GM13976 (cell line): ENCODE measurements at places on chromosomes 1 and 21.

DNA sequence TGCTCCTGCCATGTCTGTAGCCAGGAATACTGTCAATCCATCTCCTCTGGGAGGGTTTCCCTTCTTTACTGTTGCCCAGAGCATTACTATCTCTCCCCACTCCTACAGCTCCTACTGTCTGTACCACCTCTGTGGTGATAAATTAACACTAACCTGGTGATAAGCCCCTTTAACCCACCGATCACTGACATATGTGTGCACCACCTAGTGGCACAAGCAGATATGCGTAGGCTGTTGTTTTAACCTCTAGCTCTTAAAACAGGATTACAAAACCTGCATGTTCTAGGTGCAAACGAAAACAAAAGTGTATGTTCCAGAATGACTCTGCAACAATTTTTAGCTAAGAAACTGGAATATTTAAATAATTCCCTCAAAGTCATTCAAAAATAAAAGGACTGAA is 93.9 kb upstream of the BEND5 start:
- no peak for DNase-seq

DNA sequence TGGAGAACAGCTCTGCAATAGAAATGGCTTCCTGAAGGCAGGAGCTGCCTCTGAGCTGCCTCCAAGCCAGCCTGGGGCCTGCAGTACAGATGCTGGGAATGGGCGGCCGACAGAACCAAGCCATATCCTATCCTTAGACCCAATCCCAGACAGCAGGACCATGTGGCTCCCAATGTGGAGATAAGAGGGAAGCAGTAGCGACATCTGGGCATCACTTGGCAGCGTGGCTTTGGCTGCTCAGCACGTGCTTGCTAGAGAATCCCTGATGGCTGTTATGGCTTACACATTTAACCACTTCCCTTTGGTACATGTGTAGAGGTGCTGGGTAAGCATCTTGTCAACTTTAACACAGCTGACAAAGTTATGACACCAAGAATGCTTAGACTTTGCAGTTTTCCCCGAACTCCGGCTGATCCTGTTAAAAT is 87.7 kb downstream of the MAN1C1 start:
- no peak for DNase-seq

DNA sequence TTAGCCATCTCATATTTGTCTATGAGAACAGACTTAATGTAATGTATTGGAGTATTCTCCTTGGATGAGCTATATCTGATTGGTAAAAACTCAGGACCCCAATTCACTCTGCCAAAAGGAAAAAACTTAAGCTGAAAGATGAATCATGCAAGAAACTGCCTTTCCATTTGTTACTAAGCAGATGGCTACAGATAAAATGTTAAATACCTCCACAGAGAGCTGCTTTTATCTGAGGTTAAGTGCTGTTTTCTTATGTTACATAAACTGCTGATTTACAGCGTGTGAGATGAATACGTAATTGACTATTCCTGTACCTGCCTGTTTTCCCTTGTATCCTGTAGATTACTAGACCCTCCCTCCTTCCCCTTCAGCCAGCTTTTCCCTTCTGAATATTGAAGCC is 49.3 kb downstream of the CLCA4 start:
- DNase-seq, result no peak

GRCh38 chr1:23356471-23357137 is 12.5 kb upstream of the HNRNPR start:
- no peak for DNase-seq

DNA sequence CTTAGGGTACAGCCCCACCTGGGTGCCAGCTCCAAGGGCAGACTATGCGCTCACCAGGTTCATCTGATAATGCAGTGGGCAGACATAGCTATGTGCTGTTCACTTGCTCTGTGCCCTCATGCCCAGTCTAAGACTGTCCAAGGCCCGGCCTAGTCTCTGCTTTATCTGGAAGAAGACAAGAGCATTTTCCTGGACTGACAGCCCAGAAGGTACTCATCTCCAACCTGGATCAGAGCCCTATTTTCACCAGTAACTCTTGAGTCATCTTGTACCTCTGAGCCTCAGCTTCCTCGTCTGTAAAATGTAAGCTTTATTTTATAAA is 28.5 kb upstream of the LRRC8C start:
- no peak for DNase-seq

- no peak for DNase-seq
Observed at GRCh38 chr1:232020352-232020751, 393.8 kb downstream of the DISC1 start.

DNA sequence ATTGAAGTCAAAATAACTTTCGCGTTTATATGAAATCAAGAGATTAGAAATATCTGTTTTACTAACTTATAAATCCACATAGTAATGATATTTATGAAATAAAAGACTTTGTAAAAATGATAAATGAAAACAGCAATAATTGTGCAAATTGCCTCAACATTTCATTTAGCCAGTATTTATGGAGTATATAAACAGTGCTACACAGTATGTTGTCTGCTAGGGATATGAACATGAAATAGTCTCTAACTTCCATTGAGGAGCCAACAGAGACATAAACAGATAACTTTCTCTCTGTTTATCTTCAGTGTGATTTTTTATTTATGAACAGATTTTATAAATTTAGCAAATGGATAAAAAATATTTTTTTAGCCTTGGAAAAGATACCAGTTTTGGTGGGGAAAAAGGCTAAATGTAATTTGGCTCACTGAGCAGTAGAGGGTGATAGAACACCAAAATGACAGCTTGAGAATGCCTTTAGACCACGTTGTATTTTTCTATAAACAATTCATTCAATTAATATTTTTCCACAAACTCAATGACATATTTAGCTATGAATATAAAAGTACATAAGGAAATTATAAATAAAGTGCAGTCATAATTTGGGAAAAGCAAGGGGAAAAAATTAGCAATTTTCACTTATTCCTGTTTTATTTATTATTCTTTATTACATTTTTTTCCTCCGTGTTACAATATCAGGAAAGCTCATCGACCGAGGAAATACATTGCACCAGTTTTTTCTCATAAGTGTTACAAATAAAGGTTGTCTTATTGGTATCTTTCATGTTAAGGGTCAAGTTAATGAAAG is 47.5 kb upstream of the EEIG2 start:
- DNase-seq, result peak; percentile 28
